Body of pancreas (tissue), 4 donors: ENCODE measurements at places on chromosomes 5 and 9.

- DNase-seq = peak; percentile 35
Observed at GRCh38 chr9:83992407-83992806, 11.8 kb downstream of the RMI1 start.

- no peak for DNase-seq
Observed at GRCh38 chr5:97764700-97765099, 581.7 kb upstream of the RIOK2 start.

DNA sequence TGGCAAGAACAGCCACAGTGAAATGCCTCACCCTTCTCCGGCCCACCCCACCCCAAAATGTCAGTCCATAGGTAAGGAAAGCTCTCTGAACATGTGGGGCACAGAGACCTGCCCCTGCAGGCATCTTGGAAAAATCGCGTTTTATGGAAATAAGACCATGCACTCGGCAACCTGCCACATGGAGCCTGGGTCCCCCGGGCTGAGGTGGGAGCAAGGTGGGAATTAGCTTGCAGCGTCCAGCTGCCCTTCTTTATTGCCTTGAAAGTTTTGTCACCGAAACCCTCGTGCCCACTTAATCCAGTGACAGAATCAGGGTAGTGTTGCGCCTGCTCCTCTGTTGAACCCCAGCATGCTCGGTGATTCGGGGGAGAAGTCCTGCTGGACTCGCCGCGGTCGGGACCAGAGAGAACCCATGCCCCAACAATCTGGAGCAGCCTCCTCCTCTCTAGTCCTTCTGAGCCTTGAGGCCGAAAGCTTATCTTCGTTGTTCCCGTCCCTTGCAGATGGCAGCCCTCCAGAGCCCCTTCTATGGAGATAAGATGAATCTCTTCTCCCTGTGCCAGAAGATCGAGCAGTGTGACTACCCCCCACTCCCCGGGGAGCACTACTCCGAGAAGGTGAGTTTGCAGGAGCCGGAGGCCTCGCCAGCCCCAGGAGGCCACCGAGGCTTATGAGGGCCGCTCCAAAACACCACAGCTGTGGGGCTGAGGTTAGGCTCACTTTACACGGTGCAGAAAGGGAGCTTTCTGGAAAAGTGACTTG, 67.9 kb downstream of the PSMB7 start:
- no peak for DNase-seq

DNA sequence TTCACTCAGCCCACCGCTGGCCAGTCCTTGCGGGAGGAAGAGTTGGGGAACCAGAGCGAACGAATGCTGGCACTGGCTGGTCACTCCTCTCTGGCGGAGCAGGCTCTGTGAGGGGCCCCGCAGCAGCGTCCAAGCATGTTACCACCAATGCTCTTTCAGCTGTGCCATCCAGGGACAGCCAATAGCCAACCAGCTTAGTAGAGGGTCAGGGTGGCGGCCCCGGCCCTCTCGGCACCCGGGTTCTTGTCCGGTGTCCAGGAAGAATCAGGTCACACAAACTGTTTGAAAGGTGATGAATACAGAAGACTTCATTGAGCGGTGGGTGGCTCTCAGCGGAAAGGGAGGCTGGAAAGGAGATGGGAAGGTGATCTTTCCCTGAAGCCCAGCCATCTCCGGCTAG, 135.3 kb downstream of the EGFLAM start:
- no peak for DNase-seq

GRCh38 chr9:70563431-70564204, 149.2 kb upstream of the KLF9 start:
- no peak for DNase-seq

DNA sequence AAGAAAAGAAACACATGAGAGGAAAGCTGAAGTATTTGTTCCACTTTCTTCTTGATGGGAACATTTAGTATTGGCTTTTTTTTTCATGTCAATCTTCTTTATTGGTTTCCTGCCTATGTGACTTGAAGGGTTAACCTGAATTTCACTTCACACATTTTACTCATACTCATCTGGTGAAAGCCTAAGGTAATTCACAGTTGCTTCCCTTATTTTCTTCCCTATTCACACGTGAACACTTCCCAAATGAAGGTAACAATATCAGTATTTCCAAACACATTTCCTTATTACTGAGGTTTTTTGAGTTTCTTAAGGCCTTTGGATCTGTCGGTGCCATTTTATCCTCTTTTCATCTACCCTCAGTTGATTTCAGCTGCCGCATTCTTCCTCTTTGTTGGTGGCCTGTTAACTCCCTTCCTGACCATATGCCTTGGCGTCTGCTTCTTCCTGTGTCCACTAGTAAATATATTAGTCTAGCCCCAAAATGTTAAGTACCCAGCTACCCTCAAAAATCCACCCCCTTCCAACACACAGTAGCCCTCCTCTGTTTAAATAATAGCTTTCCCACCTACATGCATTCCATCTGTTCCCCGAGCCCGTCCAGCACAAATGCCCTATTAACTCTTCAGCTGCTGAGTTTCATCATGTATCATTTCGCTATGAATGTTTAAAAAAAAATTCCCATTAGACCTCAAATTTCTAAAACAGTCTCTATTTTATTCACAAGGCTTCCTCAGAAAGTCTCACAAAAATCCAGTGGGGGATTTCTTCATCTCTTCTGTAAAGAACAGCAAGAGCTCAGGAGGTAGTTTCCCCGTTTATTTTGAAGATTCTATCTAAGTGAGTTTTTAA, 97.3 kb downstream of the USP20 start:
- no peak for DNase-seq

DNA sequence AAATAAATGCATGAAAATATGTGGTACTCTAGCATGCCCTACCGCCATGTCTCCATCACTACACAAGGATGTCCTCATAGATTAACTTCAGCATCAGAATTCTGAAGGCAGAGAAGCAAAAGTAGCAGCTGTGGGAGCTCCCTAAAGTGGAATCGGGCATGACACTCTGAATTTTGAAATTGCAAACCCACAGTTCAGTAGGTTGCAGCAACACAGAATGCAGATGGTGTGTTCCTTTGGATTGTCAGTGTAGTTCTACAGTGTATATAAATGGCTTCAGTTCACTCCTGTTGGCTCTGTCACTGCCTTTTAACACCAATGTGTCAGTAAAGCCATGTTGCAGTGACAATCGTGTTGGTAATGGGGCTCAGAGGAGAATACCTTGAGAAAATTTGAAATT, 973.6 kb upstream of the WWC1 start:
- no peak for DNase-seq

DNA sequence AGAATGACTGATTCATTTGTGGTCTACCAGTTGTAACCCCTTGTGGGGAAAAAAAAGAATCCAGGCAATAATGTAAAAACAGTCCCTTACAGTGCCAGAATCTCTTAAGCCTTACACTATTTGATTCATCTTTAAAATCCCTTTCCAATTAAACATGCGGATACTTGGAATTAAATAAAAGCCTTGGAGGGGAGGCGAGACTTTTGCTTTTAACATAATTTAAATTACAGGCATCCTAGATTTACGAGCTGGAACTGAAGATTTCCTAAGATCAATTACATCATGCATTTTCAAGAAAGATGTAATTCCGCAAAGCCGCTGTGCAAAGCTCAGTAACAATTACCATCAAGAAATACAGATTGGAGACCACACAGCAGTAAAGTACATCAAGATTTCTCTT, 370.2 kb downstream of the MTRR start:
- DNase-seq = no peak

DNA sequence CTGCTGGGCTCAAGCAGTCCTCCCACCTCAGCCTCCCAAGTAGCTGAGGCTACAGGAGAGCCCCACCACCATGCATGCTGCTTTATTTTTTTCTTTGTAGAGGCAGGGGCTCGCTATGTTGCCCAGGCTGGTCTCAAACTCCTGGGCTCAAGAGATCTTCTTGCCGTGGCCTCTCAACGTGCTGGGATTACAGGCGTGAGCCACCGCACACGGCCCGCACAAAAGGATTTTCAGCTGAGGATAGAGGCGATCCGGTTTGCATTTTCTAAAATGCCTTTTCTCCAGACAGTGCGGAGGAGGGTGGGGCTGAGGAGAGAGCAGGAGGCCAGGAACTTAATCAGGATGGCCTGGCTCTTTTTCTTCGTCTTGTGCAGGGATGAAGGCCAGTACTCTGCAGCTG, 6.9 kb downstream of the HRH2 start:
- DNase-seq = no peak
